T-helper 17 cell (primary cell): ENCODE measurements at places on chromosomes 2 and 18.

- no peak for DNase-seq
Observed at GRCh38 chr18:44153981-44154380, 526.7 kb upstream of the SETBP1 start.

- no peak for DNase-seq
Observed at GRCh38 chr2:132975193-132976105, 305.4 kb upstream of the LYPD1 start.

DNA sequence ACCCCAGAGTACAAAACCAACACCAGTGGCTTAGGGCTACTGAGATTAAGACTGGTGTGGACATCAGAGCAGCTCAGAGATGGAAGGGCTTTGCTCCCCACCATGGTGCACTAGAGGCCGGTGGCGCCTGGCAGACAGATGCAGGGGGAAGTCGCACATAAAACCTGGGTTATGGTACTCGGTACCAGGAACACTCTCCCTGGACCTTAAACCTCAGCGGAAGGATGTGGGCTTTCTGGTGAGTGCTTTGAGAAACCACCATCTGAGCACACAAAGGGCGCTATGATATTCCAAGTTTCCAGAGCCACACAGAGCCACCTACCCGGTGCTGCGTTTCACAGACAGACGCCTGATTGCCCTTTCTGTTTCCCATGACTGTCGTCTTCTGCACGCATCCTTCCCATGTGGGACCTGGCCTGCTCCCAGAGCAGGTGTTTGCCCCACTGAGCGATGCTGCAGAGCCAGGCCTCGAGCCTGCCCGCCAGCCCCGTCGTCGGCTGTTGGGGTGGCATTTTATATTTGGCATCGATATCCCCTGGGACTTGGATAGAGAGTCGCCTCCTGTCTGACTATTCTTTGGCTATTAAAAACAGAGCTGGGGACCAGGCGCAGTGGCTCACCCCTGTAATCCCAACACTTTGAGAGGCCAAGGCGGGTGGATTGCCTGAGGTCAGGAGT lies 89.5 kb upstream of the ODC1 start:
- no peak for DNase-seq

- DNase-seq = no peak
Observed at GRCh38 chr2:68388772-68389171, 23.7 kb downstream of the PLEK start.
